Mesothelial cell of epicardium (in vitro differentiated cells): ENCODE measurements at places on chromosomes 3 and 15. TPM values are rescaled to one million over a fixed set of nuclear protein-coding genes. Genes with fewer than 3 reads are reported as not detected.

The MYLK gene
- 13.3 to 14.3 TPM (median 13.6 TPM) in 3 replicates for total RNA-seq

The DNASE1L3 gene
- 0.22 to 0.72 TPM (median 0.53 TPM) in 3 replicates for total RNA-seq

The SHC4 gene
- 0.58 to 0.90 TPM (median 0.64 TPM) in 3 replicates for total RNA-seq

The ATP8B4 gene
- 1.4 to 2.1 TPM (median 1.8 TPM) in 3 replicates for total RNA-seq

The CLDN18 gene
- not detected in 3 replicates for total RNA-seq

The GOLGA8G gene
- not detected in 3 replicates for total RNA-seq

The RBM15B gene
- 68.3 to 68.8 TPM (median 68.7 TPM) in 3 replicates for total RNA-seq

The ROPN1 gene
- not detected in 3 replicates for total RNA-seq

The CHRM5 gene
- 0.13 TPM in 1 of 3 replicates, not detected in the others for total RNA-seq

The LRRC2 gene
- total RNA-seq = 0.87 to 1.7 TPM (median 0.97 TPM) in 3 replicates

- H3K4me1 ChIP-seq = peaks cover 16% of the 10 kb centered on the region
- no peaks in the 10 kb centered on the region for H3K27me3 ChIP-seq
- no peak overlapping the region for H3K4me3 ChIP-seq
- H3K36me3 ChIP-seq = no peaks in the 10 kb centered on the region
- no peak for DNase-seq
These were observed 5.2 kb downstream of the TPRA1 start for GRCh38 chr3:127585163-127585812.

GRCh38 chr3:99357131-99357530, 281.3 kb upstream of the COL8A1 start:
- DNase-seq = no peak
- no peaks in the 10 kb centered on the region for H3K36me3 ChIP-seq
- H3K4me1 ChIP-seq = no peaks in the 10 kb centered on the region
- H3K27ac ChIP-seq = no peak overlapping the region

GRCh38 chr3:42983927-42984326, 4.8 kb downstream of the GASK1A start:
- H3K4me1 ChIP-seq = peaks cover 4% of the 10 kb centered on the region
- H3K27ac ChIP-seq = no peak overlapping the region
- no peak for DNase-seq
- peaks cover 75% of the 10 kb centered on the region for H3K27me3 ChIP-seq
- H3K4me3 ChIP-seq = no peak overlapping the region

DNA sequence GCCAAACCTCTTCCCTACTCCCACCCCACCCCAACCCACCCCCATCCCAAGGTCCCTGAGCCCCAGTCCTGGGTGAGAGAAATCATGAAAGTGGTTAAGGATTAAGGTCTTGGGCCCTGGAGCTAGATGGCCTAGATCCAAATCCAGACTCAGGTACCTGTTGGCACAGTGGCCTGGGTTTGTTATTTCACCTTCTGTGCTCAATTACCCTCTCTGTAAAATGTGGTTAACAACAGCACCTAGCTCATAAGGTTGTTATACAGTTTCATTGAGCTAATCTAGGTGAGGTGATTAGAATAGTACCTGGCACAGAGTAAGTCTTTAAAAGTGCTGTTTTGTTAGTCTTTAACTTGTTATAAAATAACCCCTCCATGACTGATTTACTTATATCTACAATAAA, 6.4 kb upstream of the SNUPN start:
- no peaks in the 10 kb centered on the region for H3K27me3 ChIP-seq
- H3K27ac ChIP-seq = no peak overlapping the region
- H3K36me3 ChIP-seq = no peaks in the 10 kb centered on the region
- H3K4me3 ChIP-seq = no peak overlapping the region
- H3K4me1 ChIP-seq = no peaks in the 10 kb centered on the region

DNA sequence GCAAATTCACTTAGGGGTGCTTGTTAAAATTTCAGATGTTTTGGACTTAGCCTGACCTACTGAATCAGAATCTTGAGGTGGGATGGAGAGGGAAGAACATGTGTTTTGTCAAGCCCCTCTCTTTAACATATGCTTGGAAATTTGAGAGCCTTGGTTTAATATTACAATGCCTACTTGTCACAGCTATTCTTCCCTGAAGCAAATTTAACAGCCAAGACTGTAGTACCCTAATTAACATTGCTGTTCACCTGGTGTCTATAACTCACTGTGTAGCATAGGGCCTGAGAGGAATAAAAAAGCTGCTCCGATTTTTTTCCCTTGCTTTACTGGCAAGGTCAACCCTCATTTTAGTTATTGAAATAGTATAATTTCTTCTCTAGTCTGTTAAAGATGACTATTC, 880.1 kb downstream of the CADM2 start:
- no peak overlapping the region for H3K27ac ChIP-seq
- H3K27me3 ChIP-seq = no peaks in the 10 kb centered on the region
- DNase-seq = no peak
- H3K4me3 ChIP-seq = no peak overlapping the region

DNA sequence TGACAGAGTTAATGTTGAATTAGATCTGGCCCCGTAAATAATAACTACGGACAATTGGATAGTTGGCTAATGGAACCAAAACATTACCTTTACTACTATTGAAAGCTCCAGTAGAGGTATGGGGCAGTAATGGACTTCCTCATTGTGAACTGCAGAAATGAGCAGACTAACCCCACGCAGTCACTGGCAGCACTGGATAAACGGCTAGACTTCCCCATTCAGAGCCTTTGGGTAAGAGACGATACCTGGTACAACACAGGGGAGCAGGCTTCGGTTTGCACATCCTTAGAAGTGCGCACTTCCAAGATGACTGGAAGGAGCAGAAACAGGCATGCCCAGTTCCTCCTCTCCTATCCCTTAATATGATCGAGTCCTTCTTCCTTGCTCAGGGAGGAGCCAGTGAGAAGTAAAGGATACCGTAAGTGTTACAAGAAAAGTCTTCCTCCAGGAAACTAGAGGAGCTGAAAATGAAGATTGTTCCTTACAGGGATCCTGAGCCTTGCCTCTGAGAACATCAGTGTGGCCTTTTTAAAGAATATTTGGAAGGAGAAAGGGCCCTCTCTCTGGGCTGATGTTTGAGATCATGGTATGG, 100.5 kb upstream of the NECTIN3 start:
- no peaks in the 10 kb centered on the region for H3K4me1 ChIP-seq
- no peak overlapping the region for H3K27ac ChIP-seq
- H3K36me3 ChIP-seq = peaks cover 1% of the 10 kb centered on the region
- no peak overlapping the region for H3K4me3 ChIP-seq

DNA sequence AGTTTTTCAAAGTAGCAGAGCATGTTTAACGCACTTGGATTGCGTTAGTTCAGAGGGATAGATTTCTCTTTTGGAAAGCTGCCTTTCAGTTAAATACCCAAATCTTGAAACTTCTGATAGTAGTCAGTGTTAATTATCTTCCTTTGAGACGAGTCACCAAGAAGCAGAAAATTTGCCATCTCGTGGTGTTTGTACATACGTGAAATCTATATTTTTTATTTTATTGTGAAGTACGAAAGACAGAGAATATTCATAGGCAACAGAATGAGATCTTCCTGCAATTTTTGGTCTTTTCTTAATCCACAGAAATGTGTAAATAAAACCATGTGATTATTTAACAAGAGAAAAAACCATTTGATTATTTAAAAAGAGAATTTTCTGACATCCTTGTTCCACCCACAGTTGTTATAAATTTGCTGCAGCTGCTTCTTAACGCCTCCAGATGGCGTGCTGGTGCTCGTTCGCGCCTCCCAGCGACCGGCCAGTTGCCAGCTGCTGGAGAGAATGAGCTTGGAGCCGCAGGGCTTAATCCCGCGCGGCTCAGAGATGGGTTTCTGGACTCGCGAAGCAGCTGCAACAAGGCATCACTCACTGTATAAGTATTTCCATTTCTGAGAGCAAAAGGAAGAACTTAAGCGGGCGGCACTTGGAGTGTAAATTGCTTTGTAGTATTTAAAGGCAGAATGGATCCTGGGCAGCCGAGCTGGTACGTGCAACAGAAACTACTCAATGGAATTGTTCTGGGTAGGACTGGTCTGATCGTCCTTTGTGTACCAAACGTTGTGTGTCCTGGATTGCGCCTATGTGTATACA, 10.5 kb upstream of the SLITRK3 start:
- peaks cover 32% of the 10 kb centered on the region for H3K27me3 ChIP-seq
- DNase-seq = peak; percentile 75
- no peak overlapping the region for H3K27ac ChIP-seq
- H3K4me3 ChIP-seq = peak overlapping the region; percentile 67
- peaks cover 7% of the 10 kb centered on the region for H3K4me1 ChIP-seq
- H3K36me3 ChIP-seq = no peaks in the 10 kb centered on the region

GRCh38 chr3:149397528-149397927, 20.1 kb upstream of the TM4SF1 start:
- no peaks in the 10 kb centered on the region for H3K27me3 ChIP-seq
- no peaks in the 10 kb centered on the region for H3K36me3 ChIP-seq
- no peak overlapping the region for H3K4me3 ChIP-seq
- peaks cover 37% of the 10 kb centered on the region for H3K4me1 ChIP-seq
- DNase-seq = no peak
- no peak overlapping the region for H3K27ac ChIP-seq

GRCh38 chr3:39075910-39076309, 24.1 kb downstream of the WDR48 start:
- no peak overlapping the region for H3K4me3 ChIP-seq
- DNase-seq = no peak
- H3K27me3 ChIP-seq = no peaks in the 10 kb centered on the region
- no peaks in the 10 kb centered on the region for H3K4me1 ChIP-seq

- no peak overlapping the region for H3K4me3 ChIP-seq
- H3K4me1 ChIP-seq = peaks cover 2% of the 10 kb centered on the region
- peaks cover 4% of the 10 kb centered on the region for H3K27me3 ChIP-seq
- no peaks in the 10 kb centered on the region for H3K36me3 ChIP-seq
- no peak for DNase-seq
These were observed 29.8 kb downstream of the IL1RAP start for GRCh38 chr3:190543671-190544070.

GRCh38 chr15:68982976-68983563, 31.4 kb upstream of the NOX5 start:
- H3K27me3 ChIP-seq = peaks cover 10% of the 10 kb centered on the region
- H3K27ac ChIP-seq = peak overlapping the region; percentile 91
- H3K4me3 ChIP-seq = no peak overlapping the region
- peaks cover 21% of the 10 kb centered on the region for H3K4me1 ChIP-seq
- no peaks in the 10 kb centered on the region for H3K36me3 ChIP-seq
- DNase-seq = no peak

- H3K27me3 ChIP-seq = no peaks in the 10 kb centered on the region
- peaks cover 21% of the 10 kb centered on the region for H3K4me1 ChIP-seq
- H3K27ac ChIP-seq = peak overlapping the region; percentile 82
- DNase-seq = no peak
These were observed 15.2 kb upstream of the RARRES1 start for GRCh38 chr3:158747417-158747816.

GRCh38 chr15:41919954-41920538, 26.2 kb upstream of the SPTBN5 start:
- no peak overlapping the region for H3K27ac ChIP-seq
- no peak overlapping the region for H3K4me3 ChIP-seq
- no peaks in the 10 kb centered on the region for H3K4me1 ChIP-seq
- H3K36me3 ChIP-seq = peaks cover 5% of the 10 kb centered on the region
- DNase-seq = no peak

GRCh38 chr15:57594479-57594878, 2.8 kb downstream of the MYZAP start:
- peaks cover 21% of the 10 kb centered on the region for H3K4me1 ChIP-seq
- DNase-seq = no peak
- no peak overlapping the region for H3K27ac ChIP-seq
- H3K27me3 ChIP-seq = no peaks in the 10 kb centered on the region

DNA sequence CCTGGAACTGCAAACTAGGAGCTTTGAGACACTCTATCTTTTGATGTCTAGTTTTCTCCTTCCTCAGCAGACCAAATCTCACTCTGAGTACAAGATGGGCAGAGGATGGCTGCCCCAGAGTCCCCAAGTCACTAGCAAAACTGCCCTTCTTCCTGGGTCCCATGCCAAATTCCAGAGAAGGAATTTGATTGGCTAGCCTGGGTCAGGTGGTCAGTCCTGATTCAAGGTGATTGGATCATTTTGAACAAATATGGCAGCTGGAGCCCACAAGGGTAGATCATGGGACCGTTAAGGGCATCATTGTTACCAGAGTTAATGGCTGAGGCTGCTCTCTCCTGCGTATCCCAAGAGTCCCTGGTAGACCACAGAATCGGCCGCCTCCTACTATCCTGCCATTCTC, 21.7 kb downstream of the SLC6A1 start:
- no peak overlapping the region for H3K27ac ChIP-seq
- no peak for DNase-seq
- H3K4me3 ChIP-seq = no peak overlapping the region
- peaks cover 55% of the 10 kb centered on the region for H3K27me3 ChIP-seq

GRCh38 chr3:169965562-169966427, 812 bp upstream of the SEC62 start:
- H3K36me3 ChIP-seq = no peaks in the 10 kb centered on the region
- H3K27me3 ChIP-seq = peaks cover 23% of the 10 kb centered on the region

- H3K27ac ChIP-seq = peak overlapping the region; percentile 100
- no peak for DNase-seq
- H3K4me3 ChIP-seq = peak overlapping the region; percentile 72
- no peaks in the 10 kb centered on the region for H3K27me3 ChIP-seq
- H3K36me3 ChIP-seq = no peaks in the 10 kb centered on the region
- peaks cover 77% of the 10 kb centered on the region for H3K4me1 ChIP-seq
These were observed 2.1 kb upstream of the SEMA3B start for GRCh38 chr3:50266836-50267235.

DNA sequence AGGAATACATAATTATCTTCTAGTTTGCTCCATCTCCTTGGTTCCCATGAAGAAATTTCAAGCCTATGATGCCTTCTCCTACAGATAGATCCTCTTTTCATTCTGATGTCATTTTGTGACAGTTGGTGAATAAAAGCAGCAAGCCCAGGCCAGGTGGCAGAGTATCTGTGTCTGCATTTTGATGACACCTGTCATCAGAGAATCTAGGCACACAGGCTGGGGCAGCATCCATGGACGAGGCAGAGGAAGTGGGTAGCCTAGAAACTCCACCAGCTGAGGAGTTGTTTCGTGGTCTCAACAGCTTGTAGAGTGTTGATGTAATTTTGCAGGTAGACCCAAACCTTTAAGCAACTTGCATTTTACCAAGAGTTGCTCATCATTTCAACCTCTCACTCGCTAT, 269.8 kb downstream of the FEZF2 start:
- H3K4me1 ChIP-seq = peaks cover 27% of the 10 kb centered on the region
- no peak overlapping the region for H3K27ac ChIP-seq
- no peaks in the 10 kb centered on the region for H3K27me3 ChIP-seq
- DNase-seq = no peak
- H3K36me3 ChIP-seq = peaks cover 1% of the 10 kb centered on the region
- no peak overlapping the region for H3K4me3 ChIP-seq

GRCh38 chr3:176193032-176193730, 1004.1 kb downstream of the TBL1XR1 start:
- peaks cover 3% of the 10 kb centered on the region for H3K36me3 ChIP-seq
- DNase-seq = no peak
- H3K4me1 ChIP-seq = no peaks in the 10 kb centered on the region

GRCh38 chr15:76274821-76275220, 36.4 kb downstream of the ETFA start:
- DNase-seq = no peak
- peaks cover 68% of the 10 kb centered on the region for H3K36me3 ChIP-seq
- H3K4me3 ChIP-seq = no peak overlapping the region
- no peaks in the 10 kb centered on the region for H3K4me1 ChIP-seq
- H3K27me3 ChIP-seq = no peaks in the 10 kb centered on the region
